ENCODE measurements at places on chromosomes 2 and 18. TPM values are rescaled to one million over a fixed set of nuclear protein-coding genes. Genes with fewer than 3 reads are reported as not detected.

DNA sequence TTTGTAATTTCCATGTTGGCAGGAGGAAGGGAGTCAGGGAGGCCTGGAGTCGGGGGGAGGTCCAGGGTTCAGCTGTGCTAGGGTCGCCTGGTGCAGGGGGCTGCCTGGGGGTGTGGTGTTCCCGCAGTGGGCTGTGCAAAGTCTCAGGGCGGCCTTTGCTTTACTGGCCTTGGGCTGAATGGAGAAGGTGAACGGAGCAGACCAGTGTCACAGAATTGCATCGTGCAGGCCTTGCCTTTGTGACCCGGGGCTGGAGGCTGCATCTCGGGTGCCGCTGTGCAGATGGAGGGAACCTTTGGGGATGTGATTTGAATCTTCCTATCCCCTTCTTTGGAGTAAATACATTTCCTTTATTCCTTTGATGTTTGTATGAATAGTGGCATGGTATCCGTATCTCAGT lies 8.8 kb downstream of the SNTG2 start:
- no peak for DNase-seq

DNA sequence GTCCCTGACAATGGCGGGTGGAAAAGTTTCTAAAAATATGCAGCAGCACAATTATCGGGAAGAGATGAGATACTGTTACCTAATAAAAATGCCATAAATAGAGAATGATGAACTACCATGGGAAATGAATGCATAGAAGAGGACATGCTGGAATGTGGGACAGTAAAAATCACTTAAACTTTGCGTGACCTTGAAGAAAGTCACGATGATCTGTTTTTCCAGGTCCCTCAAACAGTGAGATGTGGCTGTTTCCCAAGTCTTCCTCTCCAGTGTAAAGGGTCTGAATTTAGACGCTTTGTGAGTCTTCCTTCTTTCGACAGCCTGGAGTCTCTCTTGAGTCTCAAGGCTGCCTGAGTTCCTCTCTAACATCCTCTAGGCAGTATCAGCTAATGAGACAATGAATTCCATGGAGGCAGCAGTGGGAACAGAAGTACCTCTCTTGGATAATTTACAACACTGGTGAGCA lies 1.4 kb downstream of the CLUL1 start:
- no peak for DNase-seq

DNA sequence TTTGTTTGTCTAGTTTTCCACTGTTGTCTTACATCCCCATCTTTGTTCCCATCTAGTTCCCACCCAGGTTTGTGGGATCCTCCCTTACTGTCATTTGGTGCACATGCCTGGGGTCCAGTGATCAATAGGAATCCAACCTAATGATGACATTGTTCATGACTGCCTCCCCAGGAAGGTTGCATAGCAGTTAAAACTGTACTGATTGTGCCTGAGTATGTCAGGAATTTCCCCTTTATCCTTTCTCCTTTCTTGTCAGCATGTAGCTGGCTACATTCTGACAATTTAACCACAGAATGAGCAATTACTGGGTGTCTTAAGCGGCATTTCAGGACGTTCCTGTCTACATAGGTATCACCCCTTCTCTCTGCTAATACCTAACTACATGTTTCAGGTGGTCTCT lies 653.0 kb downstream of the CNTNAP5 start:
- no peak for DNase-seq

DNA sequence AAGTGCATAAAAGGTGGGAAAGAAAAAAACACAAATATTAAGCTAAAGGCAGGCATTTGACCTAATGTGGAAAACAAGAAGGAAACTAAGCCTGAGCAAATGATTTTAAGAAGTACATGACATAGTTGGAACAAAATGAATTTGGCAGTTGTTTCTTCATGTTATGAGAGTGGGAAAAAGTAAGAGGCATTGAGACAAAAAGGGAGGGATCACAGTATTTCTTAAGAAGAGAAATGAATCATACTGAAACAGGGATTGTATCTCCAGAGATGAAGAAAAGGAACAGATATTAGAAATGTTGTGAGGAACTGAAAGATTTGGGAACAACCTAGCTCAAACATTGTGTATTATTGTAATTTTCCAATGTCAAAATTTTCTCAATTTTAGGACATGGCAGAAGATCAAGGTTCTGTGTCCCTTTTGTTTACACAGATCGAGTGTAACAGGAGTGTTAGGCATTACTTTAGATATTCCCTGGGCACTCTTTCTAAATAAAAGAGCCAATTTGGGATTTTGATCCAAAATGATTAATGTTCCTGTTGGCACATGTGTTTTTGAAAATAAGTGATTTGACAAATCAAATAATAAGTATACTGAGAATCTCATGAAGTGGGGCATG lies 98.6 kb downstream of the CALCRL start:
- no peak for DNase-seq

GRCh38 chr18:58541789-58542425 lies 87.0 kb downstream of the ALPK2 start:
- DNase-seq: no peak

- no peak for DNase-seq
These were observed 236.1 kb upstream of the MEIS1 start for GRCh38 chr2:66198873-66199272.

- no peak for DNase-seq
These were observed 21.2 kb upstream of the CHRNA1 start for GRCh38 chr2:174785481-174785880.

GRCh38 chr2:238817891-238818290 lies 30.0 kb upstream of the TWIST2 start:
- DNase-seq: no peak

- DNase-seq: no peak
These were observed 847.6 kb upstream of the CELF4 start for GRCh38 chr18:38413193-38413592.

GRCh38 chr2:20334605-20335203 lies 15.9 kb downstream of the PUM2 start:
- DNase-seq: no peak

- no peak for DNase-seq
These were observed 60.2 kb downstream of the EHD3 start for GRCh38 chr2:31294196-31294595.

DNA sequence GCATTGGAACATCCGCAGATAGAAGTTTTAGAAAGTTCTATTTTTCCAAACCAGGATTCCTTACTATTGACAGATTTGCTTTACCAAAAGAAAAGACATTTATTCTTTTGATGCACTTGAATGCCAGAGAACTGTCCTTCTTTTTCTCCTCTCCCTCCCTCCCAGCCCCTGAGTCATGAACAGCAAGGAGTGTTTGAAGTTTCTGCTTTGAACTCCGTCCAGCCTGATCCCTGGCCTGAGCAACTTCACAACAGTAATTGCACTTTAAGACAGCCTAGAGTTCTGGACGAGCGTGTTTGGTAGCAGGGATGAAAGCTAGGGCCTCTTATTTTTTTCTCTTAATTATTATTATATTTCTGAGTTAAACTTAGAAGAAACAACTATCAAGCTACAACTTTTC lies 33.6 kb downstream of the APCDD1 start:
- DNase-seq: peak; percentile 45

- peak; percentile 75 for DNase-seq
These were observed 75.8 kb upstream of the SLC1A4 start for GRCh38 chr2:64913357-64913869.

The B4GALT6 gene
- total RNA-seq: 0.45 TPM

The PCARE gene
- total RNA-seq: not detected

The CCDC138 gene
- total RNA-seq: 15.6 TPM

The SCN2A gene
- total RNA-seq: 4.1 TPM

The ATF2 gene
- total RNA-seq: 40.4 TPM

The TUBA4B gene
- total RNA-seq: not detected

The ALKAL2 gene
- total RNA-seq: 5.9 TPM

The AQP12B gene
- not detected for total RNA-seq
